ENCODE measurements at places on chromosomes 7 and 10.

GRCh38 chr10:14325325-14325955 is 5.3 kb downstream of the FRMD4A start:
- peak; percentile 24 for DNase-seq

DNA sequence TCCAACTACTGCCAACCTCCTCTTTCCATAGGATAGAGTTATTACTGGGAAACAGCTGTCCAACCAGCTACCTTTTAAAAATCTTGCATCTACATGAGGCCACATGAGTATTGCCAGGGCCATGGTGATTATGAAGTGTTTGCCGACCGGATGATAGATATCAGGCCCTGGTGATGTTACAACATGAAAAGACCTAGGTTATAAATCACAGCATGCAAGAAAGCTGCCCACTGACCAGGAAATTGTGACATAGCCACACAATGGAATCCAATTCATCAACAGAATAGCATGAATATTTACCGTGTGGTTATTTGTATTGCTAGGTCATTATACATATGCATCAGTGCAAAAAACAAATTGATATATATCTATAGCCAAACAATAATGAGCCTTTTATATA is 517.0 kb downstream of the INHBA start:
- no peak for DNase-seq

GRCh38 chr10:122287570-122287969 is 16.5 kb downstream of the BTBD16 start:
- no peak for DNase-seq

- DNase-seq: peak; percentile 11
These were observed 20.2 kb upstream of the SLC35G1 start for GRCh38 chr10:93873420-93874115.

- DNase-seq: no peak
These were observed 10.3 kb upstream of the LRRC27 start for GRCh38 chr10:132321726-132322125.

DNA sequence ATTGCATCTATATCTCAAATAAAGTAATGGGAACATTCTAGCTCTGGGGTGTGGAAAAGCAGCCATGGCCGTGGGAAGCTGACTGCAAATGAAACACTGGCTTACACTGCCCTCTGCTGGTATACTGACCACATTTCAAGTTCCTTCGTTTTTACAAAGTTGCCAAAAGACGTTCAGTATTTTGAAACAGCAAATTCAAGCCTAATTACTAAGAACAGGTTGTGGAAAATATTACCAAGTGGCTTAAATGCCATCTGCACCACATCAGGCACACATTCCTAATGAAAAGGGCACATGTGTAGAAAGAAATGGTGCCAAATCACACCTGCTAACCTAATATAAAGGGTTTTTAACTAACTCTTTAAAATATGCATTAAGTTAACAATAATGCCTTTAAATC is 83.9 kb downstream of the JAZF1 start:
- peak; percentile 70 for DNase-seq

GRCh38 chr7:91759205-91759863 is 121.2 kb downstream of the MTERF1 start:
- no peak for DNase-seq

- DNase-seq: no peak
These were observed 95.1 kb upstream of the CPXM2 start for GRCh38 chr10:123986736-123987135.

- DNase-seq: no peak
These were observed 266.7 kb upstream of the INHBA start for GRCh38 chr7:41969561-41970105.

DNA sequence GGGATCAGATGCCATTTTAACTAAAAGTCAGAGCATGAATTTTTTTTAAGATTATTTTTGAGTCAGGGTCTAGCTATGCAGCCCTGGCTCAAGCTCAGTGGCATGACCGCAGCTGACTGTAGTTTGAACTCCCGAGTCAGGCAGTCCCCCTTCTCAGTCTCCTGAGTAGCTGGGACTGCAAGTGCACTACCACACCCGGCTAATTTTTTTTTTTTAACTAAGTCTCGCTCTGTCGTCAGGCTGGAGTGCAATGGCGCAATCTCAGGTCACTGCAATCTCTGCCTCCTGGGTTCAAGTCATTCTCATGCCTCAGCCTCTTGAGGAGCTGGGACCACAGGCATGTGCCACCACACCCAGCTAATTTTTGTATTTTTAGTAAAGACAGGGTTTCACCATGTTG is 7.8 kb downstream of the TAS2R41 start:
- DNase-seq: no peak

DNA sequence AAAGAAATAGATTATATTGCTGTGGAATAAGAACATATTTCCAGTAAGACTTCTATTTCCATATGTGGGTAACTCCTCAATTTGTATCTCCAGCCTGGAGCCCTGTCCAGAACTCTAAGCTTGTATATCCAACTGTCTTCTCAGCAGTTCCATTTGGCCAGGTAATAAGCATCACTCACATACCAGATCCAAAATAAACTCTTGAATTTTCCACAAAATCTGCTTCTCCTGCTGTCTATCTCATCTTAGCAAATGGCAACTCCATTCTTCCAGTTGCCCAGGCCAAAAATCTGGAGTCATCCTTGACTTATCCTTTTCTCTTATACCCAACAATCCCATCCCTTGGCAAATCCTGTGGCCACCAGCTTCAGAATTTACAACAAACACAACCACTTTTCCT is 325.8 kb downstream of the CAMK1D start:
- no peak for DNase-seq
